ENCODE measurements at places on chromosomes 1 and 21.

- peak; percentile 61 for DNase-seq
These were observed 328.9 kb downstream of the PTBP2 start for GRCh38 chr1:97050506-97050905.

DNA sequence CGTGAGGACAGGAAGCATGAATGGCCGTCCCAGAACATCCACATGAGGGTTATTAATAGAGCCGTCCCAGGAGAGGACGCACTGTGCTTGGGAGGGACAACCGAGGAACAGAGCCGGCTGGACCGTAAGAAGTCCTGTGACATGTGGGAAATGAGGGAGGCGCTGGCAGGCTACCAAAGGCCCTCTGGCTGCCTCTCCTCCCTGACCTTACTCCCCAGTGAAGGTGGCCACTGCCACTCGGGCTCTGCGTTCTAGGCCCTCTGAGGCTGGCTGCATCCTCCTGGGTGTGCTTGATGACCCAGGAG lies 15.5 kb upstream of the NPPB start:
- DNase-seq: no peak

GRCh38 chr1:21123287-21123948 lies 53.3 kb downstream of the EIF4G3 start:
- DNase-seq: peak; percentile 7

DNA sequence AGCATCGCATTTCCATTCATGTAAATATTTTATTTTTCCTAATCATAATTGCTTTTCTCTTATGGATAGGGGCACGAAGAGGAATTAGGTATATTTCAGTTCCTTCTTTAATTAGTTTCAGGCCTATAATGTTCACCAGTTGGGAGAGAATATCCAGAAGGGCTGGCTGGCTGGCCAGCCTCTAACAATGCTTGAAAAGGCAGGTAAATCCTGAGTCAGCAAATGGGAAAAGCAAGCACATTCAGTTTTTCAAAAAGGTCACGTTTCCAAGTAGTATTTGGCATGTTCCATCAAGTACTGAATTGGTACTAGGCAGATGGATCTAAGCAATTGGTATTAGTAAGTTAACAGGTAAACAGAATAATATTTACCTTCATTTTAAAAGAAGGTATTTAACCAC lies 8.0 kb downstream of the RAB29 start:
- DNase-seq: no peak

DNA sequence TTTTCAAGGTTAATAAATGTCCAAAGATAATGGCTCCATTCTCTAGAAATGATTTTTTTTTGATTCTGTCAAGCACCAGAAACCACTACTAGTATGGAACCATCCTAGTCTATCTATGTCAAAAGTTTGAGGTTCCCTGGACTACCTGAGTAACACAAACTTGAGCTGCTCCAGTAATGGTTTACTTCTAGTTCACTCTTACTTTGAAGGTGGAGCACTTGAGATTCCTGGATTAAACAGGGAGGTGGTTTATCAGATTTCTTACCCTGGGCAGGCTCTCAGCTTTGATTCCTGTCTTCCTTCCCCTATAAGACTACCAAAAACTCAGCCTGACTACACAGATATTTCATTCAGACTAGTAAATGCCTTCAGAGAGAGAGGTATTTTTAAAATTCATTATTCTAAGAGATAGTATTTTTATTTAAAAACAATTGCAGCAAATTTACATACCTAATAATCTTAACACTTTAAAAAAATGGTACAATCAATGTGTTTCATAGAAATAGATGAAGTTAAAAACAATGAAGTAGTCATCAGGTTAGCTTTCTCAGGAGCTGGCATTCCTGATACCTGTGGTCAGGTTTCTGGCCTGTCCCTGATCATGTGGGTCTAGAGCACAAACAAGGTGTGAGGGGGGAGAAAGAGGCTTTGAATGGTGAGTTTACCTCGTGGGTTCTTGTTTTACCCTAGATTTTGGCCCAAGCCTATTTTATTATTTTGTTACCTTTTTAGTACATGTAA lies 23.4 kb downstream of the PHC2 start:
- DNase-seq: no peak

DNA sequence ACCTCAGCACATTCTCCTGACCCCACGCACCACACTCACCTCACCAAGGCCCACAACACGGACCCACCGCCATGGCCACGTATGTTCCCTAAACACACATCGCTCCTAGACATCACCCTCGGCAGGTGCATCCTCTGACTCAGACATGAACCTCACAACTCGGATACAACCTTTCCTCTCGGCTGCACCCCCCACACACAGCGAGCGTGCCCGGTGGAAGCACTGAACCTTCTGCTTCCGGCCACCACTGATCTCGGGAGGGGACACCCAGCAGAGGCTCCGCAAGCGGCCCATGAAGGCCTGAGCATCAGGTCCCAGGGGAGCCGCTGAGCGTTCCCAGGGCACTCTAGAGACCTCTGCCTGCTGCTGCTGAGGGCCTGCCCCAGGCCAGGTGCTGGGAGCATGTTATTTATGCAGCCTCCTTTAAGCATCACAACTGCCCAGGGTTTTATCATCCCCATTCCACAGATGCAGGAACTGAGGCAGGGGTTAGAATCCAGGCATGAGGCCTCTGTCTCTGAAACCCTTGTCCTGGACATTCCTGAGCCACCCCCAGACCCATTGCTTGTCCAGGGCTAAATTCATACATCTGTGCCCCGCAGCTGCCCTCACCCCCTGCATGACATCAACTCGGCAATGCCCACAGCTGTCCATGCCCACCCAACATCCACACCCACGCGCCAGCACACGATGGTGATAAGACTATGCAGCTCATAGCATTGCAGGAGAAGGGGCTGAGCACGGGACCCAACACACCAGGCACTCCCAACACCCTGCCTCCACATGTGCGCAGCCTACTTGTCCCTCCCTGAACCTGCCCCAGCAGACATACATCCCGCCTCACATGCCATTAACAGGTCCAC lies 27.0 kb downstream of the SDC3 start:
- no peak for DNase-seq

- DNase-seq: no peak
These were observed 1.3 kb downstream of the TRIM33 start for GRCh38 chr1:114509596-114510273.

- no peak for DNase-seq
These were observed 175.0 kb downstream of the VAV3 start for GRCh38 chr1:107789817-107790524.

DNA sequence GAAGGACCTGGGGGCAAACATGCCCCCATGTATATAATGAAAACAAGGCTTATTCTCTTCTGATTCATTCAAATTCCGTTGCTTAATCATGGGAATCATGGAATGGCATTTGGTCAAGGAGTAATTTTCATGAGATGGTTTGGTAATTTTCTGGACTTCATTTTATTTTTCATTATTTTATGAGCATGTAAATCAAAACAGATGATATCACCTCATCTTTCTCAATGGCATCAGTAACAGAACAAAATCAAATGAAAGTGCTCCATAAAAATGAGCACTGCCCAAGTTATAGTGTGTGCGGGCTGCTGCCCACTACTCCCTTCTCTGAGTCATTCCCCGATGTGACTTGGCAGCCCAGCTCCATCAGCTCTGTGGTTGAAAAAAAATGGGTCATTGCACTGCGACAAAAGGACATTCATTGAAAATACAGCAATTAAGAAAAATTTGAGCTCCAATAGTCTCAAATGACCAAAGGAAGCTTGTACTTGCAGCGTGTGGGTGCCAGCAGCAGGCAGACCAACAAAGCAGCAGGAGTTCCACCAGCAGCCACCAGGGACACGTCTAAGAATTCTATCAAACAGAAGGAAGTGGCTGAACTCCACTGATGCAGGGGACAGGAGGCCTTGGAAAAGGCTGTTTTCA lies 84.3 kb upstream of the VAV3 start:
- peak; percentile 7 for DNase-seq

DNA sequence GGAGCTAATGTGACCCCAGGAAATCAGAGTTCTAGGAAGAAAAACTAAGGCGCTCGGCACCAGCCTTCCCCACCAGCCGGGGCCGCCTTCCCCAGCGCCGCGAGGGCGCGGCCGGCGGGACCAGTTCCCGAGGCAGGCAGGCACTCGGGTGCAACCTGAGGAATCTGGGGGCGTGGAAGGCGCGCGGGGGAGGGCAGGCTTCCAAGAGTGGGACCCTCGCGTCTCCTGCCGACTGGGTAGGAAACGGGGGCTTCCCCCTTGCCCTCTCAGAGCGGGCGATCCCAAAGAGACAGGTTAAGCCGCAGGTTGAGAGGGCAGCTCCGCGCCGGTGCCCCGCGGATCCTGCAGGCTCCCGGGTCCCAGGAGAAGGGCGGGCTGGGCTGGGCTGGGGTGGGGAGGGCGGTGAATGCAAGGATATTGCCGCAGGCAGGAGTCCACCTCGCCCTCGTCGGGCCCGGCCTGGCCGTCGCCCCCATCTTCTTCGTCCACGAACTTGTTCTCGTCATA lies 431 bp downstream of the ARPC5 start:
- peak; percentile 43 for DNase-seq

DNA sequence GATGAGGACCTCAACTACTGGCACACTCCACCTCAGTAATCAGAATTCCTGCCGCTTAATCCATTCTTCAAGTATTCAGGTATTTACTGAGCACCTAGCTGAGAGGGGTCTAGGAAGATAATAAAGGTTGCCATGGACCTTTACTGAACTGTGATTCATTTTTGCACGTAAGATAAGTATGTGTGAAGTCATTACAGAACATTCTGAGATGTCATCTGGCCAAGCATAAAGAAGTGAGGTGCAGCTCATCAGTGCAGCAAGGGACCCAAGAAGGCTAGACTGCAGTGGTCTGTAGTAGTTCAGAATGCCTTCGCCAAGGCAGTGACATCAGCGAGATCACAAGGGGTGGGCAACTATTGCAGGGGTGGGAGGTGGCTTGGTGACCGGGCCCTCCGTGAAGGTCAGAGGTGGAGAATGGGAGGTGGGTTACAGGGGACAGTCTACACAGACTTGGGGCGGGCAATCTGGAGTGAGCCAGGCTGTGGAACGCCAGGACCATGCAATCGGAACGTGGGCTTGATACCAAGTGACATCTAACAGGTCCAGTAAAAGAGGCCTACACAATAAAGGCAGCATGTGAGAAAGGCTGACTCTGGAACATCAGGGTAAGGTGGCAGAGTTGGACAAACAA lies 107.4 kb downstream of the SLC45A1 start:
- DNase-seq: no peak

GRCh38 chr1:45429561-45430159 lies 61.3 kb downstream of the TESK2 start:
- no peak for DNase-seq

GRCh38 chr1:46484783-46485490 lies 4.7 kb upstream of the DMBX1 start:
- no peak for DNase-seq

- peak; percentile 67 for DNase-seq
These were observed 25.5 kb downstream of the ODF2L start for GRCh38 chr1:86370601-86371022.

DNA sequence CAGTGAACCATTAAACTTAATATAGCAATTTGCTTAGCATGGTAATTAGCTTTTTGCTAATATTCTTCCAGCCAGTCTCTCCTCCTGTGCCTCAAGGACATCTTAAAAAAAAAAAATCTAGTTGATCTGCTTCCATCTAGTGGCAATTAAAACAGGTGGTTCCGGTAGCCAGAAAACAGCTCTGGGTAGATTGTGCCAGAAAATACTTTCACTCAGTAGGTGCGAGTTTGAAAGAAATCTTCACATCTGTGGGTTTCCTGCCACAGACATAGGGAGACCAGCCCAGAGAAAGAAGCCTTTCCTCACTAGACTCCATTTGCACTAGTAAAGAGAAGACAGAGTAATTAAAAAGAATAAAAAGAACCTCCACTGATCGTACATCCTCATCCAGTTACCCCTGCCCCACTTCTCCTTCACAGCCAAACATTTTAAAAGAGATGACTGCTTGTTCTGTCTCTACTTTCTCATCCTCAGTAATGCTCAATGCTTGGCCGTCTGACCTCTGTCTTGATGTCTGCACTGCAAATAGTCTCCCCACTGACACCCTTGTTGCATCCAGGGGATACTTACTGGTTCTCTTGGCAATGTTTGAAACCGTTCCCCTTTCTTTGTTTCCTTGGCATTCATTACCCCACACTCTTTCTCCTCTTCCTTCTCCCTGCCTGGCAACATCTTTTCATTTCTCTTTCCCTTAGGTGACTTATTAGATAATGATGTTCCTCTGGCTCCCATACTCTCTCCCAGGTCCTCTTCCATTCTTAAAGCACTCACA lies 16.9 kb downstream of the SELL start:
- DNase-seq: no peak

DNA sequence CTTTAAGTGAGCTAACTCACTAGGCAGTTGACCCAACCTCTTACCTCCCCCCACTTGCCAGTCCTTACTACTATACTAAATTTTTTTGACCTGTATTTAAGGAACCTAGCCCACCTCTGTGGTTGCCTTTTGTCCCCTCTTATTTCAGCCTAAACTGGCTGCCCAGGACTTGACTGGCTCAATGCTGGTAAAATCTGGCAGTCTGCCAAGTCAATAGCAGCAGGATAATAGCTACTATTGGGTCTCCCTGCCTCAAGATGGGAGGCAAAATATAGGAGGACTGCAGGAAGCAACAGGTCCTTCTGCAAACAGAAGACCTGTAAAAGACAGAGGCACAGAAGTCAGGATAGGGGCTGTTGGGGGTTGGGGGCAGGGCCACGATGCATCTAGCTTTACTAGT lies 144.2 kb upstream of the POGK start:
- DNase-seq: no peak

- no peak for DNase-seq
These were observed 316.4 kb upstream of the ADGRL2 start for GRCh38 chr1:81484284-81484683.

GRCh38 chr1:221850470-221851187 lies 108.7 kb upstream of the DUSP10 start:
- no peak for DNase-seq

- DNase-seq: no peak
These were observed 183.0 kb downstream of the BARHL2 start for GRCh38 chr1:90534116-90534515.

GRCh38 chr1:4150262-4150661 lies 250.2 kb upstream of the C1orf174 start:
- no peak for DNase-seq

DNA sequence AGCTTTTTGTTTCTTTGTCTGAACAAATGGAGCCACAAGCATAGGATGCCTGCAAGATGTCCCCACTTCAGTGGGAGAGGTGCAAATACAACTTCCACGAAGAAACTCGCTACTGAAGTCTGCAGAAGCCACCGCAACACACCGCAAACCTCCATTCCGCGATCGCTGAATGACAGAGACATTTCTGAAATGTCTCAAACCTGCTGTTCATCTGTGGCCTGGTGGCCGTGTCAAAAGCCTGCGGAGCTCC lies 1.0 kb downstream of the TP53BP2 start:
- DNase-seq: no peak
